ENCODE measurements at places on chromosomes 2 and 18. TPM values are rescaled to one million over a fixed set of nuclear protein-coding genes. Genes with fewer than 3 reads are reported as not detected.

DNA sequence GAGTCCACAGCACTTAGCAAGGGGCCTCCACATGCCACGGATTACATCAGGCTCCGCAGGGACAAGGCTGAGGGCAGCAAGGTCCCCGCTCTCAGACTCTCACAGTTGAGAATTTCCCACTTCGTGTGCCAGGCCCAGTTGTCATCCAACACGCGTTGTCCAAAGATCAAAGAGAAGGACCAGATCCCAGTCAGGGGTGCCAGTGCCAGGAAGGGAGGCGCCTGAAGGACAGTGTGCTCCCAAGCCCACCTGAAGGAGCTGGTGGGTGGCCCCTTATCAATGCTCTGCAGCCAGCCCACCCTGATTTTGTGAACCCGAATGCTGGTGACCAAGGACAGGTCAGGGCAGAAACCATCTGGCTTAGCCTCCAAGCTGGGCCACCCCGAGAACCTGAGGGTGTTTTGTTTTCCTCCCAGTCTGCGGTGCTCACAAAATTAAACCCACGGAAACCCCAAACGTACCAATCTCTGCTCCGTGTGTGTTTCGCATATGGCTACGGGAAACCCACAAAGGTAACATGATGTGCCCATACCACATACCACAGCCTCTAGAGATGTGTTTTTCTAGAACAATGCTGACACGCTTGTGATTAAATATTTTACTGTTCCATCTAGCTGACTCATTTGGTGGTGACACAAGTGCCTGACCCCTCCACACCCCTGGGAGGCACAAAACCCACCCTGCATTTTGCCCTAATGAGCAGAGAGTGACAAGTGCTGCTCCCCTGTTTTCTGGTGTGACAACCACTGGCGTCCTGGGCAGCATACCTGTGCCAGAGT lies 24.5 kb downstream of the CRACDL start:
- DNase-seq = no peak
- no peaks in the 10 kb centered on the region for H3K27me3 ChIP-seq
- H3K36me3 ChIP-seq = no peaks in the 10 kb centered on the region
- peaks cover 15% of the 10 kb centered on the region for H3K4me1 ChIP-seq

- H3K27me3 ChIP-seq = no peaks in the 10 kb centered on the region
- H3K4me1 ChIP-seq = no peaks in the 10 kb centered on the region
- no peak for DNase-seq
- no peak overlapping the region for H3K4me3 ChIP-seq
- no peak overlapping the region for H3K27ac ChIP-seq
Observed at GRCh38 chr2:136297312-136297711, 179.4 kb upstream of the CXCR4 start.

- no peak overlapping the region for H3K4me3 ChIP-seq
- H3K27me3 ChIP-seq = no peaks in the 10 kb centered on the region
- no peaks in the 10 kb centered on the region for H3K36me3 ChIP-seq
- H3K27ac ChIP-seq = no peak overlapping the region
- DNase-seq = no peak
Observed at GRCh38 chr2:188810586-188810985, 163.6 kb upstream of the COL3A1 start.

SERPINB12 gene
- polyA plus RNA-seq = not detected

GRCh38 chr2:134432435-134432883 lies 178.6 kb downstream of the MGAT5 start:
- DNase-seq = no peak
- no peak overlapping the region for H3K4me3 ChIP-seq
- H3K36me3 ChIP-seq = no peaks in the 10 kb centered on the region
- no peak overlapping the region for H3K27ac ChIP-seq

GRCh38 chr2:14285812-14286211 lies 346.7 kb upstream of the LRATD1 start:
- no peak overlapping the region for H3K4me3 ChIP-seq
- no peaks in the 10 kb centered on the region for H3K4me1 ChIP-seq
- no peaks in the 10 kb centered on the region for H3K27me3 ChIP-seq
- no peaks in the 10 kb centered on the region for H3K36me3 ChIP-seq

GRCh38 chr18:75745147-75745546 lies 317.6 kb upstream of the SMIM21 start:
- no peaks in the 10 kb centered on the region for H3K27me3 ChIP-seq
- no peak overlapping the region for H3K4me3 ChIP-seq

DNA sequence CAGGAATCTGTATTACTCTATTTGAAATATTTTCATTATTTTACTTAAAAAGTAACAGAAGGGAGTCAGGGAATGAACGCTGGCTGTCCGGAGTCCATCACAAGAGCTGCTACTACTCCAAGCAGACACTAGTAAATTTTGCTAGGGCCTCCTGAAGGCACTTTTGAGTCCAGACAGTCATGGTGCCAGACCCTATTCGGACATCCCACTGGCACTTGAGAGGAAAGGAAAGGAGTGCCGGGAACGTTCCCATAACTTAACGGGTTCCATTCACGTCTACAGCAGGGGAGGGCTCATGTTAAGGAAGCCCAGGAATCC lies 563 bp upstream of the GMCL1 start:
- peaks cover 10% of the 10 kb centered on the region for H3K36me3 ChIP-seq
- peak overlapping the region; percentile 98 for H3K27ac ChIP-seq
- H3K4me3 ChIP-seq = peak overlapping the region; percentile 66
- H3K27me3 ChIP-seq = no peaks in the 10 kb centered on the region
- peaks cover 17% of the 10 kb centered on the region for H3K4me1 ChIP-seq

DNA sequence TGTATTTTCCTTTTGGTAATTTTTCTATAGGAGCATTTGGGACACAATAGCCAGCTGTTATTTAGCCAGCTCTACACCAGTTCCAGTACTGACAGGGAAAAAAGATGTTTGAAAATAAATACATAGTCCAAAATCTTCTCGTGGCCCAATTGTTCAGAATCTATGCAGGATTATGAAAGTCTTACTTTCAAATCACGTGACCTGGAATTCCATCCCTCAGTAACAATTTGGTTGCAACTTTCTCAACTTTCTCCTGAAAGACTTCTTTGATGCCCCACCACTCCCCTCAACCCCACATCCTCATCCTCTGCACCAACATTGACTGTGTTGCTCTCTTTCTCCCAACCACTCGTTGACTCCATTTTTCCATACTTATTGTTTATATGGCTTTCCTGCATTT lies 539.0 kb downstream of the LRP1B start:
- H3K27ac ChIP-seq = no peak overlapping the region
- H3K36me3 ChIP-seq = no peaks in the 10 kb centered on the region
- no peak for DNase-seq
- peaks cover 4% of the 10 kb centered on the region for H3K4me1 ChIP-seq
- H3K27me3 ChIP-seq = no peaks in the 10 kb centered on the region

GRCh38 chr2:211014376-211014775 lies 458.0 kb downstream of the CPS1 start:
- H3K27me3 ChIP-seq = no peaks in the 10 kb centered on the region
- H3K4me1 ChIP-seq = no peaks in the 10 kb centered on the region
- no peak overlapping the region for H3K4me3 ChIP-seq
- no peaks in the 10 kb centered on the region for H3K36me3 ChIP-seq

- H3K4me3 ChIP-seq = no peak overlapping the region
- no peak overlapping the region for H3K27ac ChIP-seq
- no peak for DNase-seq
- no peaks in the 10 kb centered on the region for H3K27me3 ChIP-seq
- no peaks in the 10 kb centered on the region for H3K36me3 ChIP-seq
- H3K4me1 ChIP-seq = no peaks in the 10 kb centered on the region
Observed at GRCh38 chr2:212745359-212745758, 206.8 kb upstream of the ERBB4 start.

DNA sequence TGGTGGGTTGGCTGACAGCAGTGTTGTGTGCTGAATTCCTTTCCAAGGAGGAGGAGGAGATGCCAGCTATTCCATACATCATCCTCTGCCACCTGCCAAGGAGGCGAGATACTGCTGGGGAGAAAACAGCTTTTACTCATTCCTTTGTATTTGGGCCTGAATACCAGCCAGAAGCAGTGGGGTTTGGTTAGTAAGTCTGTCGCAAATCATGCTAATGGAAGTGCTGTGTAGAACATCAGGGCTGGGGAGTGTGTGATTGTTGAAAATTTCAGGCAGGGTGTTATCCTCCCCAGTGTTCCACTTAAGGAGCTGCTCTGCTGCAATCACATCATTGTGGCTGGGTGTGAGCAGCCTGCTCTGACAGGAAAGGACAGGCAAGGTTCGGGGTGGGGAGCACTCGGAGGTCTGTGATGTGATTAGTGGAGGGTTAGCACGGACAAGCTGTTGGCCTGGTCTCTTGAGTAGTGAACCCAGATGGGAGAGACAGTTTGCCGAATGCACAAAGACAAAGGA lies 128.2 kb upstream of the DLX2 start:
- no peaks in the 10 kb centered on the region for H3K36me3 ChIP-seq
- no peak overlapping the region for H3K4me3 ChIP-seq
- peaks cover 22% of the 10 kb centered on the region for H3K4me1 ChIP-seq
- H3K27ac ChIP-seq = no peak overlapping the region
- no peak for DNase-seq

DNA sequence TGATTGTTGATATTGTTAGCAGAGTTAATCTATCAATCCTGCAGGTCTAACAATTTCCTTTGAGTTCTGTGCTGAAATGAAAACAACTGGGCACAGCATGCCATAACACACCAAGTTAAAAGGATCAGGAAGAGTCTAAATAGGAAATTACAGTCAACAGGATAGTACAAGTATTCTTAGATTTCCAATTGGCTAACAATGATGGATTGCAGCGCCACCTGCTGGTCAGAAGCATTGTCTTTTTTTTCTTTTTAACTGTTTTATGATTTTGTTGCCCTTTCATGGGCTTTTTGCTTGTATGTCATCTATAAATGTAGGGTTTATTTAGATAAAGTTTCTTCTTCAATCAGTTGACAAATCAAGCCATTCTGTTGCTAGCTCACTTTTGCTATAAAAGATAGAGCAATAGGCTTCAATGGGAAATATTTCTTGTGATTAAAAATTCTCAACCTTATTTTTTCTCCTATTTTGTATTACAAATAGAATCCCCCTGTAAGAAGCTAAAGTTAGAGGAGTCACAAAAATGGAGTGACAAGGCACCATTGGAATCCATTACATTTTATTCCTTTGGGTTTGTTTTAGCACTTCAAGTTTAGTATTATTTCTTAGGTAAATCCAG lies 40.8 kb upstream of the RPRM start:
- H3K27me3 ChIP-seq = no peaks in the 10 kb centered on the region
- H3K27ac ChIP-seq = no peak overlapping the region
- no peak overlapping the region for H3K4me3 ChIP-seq
- H3K4me1 ChIP-seq = no peaks in the 10 kb centered on the region
- DNase-seq = peak; percentile 64
- no peaks in the 10 kb centered on the region for H3K36me3 ChIP-seq

- H3K36me3 ChIP-seq = no peaks in the 10 kb centered on the region
- H3K27me3 ChIP-seq = peaks cover 38% of the 10 kb centered on the region
- peak; percentile 76 for DNase-seq
- peak overlapping the region; percentile 97 for H3K4me3 ChIP-seq
- H3K4me1 ChIP-seq = peaks cover 27% of the 10 kb centered on the region
- H3K27ac ChIP-seq = no peak overlapping the region
Observed at GRCh38 chr2:5694306-5694705, 2.1 kb downstream of the SOX11 start.

- H3K27ac ChIP-seq = 0 out of 2 replicates have a peak overlapping the region, but pooled peaks have one; percentile 29
- peak; percentile 19 for DNase-seq
- peaks cover 24% of the 10 kb centered on the region for H3K4me1 ChIP-seq
- no peak overlapping the region for H3K4me3 ChIP-seq
- no peaks in the 10 kb centered on the region for H3K27me3 ChIP-seq
Observed at GRCh38 chr18:40576507-40577115, 1378.4 kb upstream of the PIK3C3 start.

MEIS1 gene
- polyA plus RNA-seq = not detected

ALLC gene
- polyA plus RNA-seq = not detected

GRCh38 chr2:138335036-138335435 lies 166.5 kb upstream of the SPOPL start:
- H3K4me1 ChIP-seq = no peaks in the 10 kb centered on the region

FSIP2 gene
- polyA plus RNA-seq = 3.0 TPM

DNA sequence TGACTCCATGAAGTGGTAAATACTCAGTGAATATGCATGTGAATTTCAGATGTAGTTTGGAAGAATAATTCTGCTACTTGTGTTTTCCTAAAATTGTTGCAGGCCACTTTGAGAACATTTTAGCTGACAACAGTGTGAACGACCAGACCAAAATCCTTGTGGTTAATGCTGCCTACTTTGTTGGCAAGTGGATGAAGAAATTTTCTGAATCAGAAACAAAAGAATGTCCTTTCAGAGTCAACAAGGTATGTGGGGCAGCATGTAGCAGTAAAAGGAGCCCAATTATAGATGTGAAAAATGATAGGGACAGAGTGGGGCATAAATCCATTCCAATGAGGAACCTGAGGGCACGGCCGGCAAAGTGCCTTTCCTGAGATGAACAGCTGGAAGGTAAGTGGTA lies 16.1 kb downstream of the SERPINB5 start:
- no peak overlapping the region for H3K4me3 ChIP-seq
- DNase-seq = no peak
- H3K27me3 ChIP-seq = no peaks in the 10 kb centered on the region
- H3K27ac ChIP-seq = no peak overlapping the region
- no peaks in the 10 kb centered on the region for H3K36me3 ChIP-seq

CNDP1 gene
- not detected for polyA plus RNA-seq

ASXL3 gene
- 0.33 TPM for polyA plus RNA-seq

- H3K27me3 ChIP-seq = peaks cover 17% of the 10 kb centered on the region
- H3K36me3 ChIP-seq = no peaks in the 10 kb centered on the region
- no peak for DNase-seq
- H3K27ac ChIP-seq = no peak overlapping the region
- H3K4me1 ChIP-seq = no peaks in the 10 kb centered on the region
- H3K4me3 ChIP-seq = no peak overlapping the region
Observed at GRCh38 chr2:109123586-109124201, 5.3 kb upstream of the SH3RF3 start.

GRCh38 chr2:170408461-170409163 lies 230.7 kb downstream of the MYO3B start:
- no peak overlapping the region for H3K4me3 ChIP-seq
- no peak for DNase-seq
- peaks cover 3% of the 10 kb centered on the region for H3K4me1 ChIP-seq
- H3K36me3 ChIP-seq = no peaks in the 10 kb centered on the region
- no peak overlapping the region for H3K27ac ChIP-seq
- no peaks in the 10 kb centered on the region for H3K27me3 ChIP-seq

PPP1R1C gene
- polyA plus RNA-seq = 18.8 TPM

DNA sequence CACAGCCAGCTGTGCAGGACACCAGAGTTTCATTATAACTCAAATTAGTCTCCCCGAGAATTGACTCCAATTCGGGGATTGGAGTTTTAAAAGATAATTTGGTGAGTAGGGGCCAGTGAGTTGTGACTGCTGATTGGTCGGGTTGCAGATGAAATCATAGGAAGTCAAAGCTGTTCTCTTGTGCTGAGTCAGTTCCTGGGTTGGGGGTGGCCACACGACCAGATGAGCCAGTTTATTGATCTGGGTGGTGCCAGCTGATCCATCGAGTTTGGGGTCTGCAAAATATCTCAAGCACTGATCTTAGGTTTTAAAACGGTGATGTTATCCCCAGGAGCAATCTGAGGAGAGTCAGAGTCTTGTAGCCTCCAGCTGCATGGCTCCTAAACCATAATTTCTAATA lies 82.7 kb upstream of the SLC66A3 start:
- no peaks in the 10 kb centered on the region for H3K36me3 ChIP-seq
- H3K4me1 ChIP-seq = peaks cover 17% of the 10 kb centered on the region
- H3K27ac ChIP-seq = no peak overlapping the region
- no peaks in the 10 kb centered on the region for H3K27me3 ChIP-seq
- DNase-seq = no peak
- no peak overlapping the region for H3K4me3 ChIP-seq

UPP2 gene
- polyA plus RNA-seq = not detected

GRCh38 chr2:197628043-197628500 lies 47.3 kb downstream of the RFTN2 start:
- H3K4me3 ChIP-seq = no peak overlapping the region
- H3K27ac ChIP-seq = no peak overlapping the region
- H3K27me3 ChIP-seq = no peaks in the 10 kb centered on the region
- peak; percentile 27 for DNase-seq

Measured in GM23338 (cell line).